Activated CD8-positive, alpha-beta memory T cell treated with anti-CD3 and anti-CD28 coated beads, Interleukin-2, amount 10 ng/mL, durations not matched to agents 7 days and 5 days (primary cell): ENCODE measurements at places on chromosomes 13 and 19. TPM values are rescaled to one million over a fixed set of nuclear protein-coding genes. Genes with fewer than 3 reads are reported as not detected.

APOE gene
- total RNA-seq, result 0.44 TPM

CEACAM5 gene
- not detected for total RNA-seq

MCEMP1 gene
- not detected for total RNA-seq

LCP1 gene
- total RNA-seq, result 1,101 TPM

GRCh38 chr19:17447704-17448130 is 751 bp downstream of the TMEM221 start:
- no peak overlapping the region for H3K4me3 ChIP-seq
- no peaks in the 10 kb centered on the region for H3K36me3 ChIP-seq
- H3K27ac ChIP-seq, result no peak overlapping the region
- H3K27me3 ChIP-seq, result peaks cover 17% of the 10 kb centered on the region

- no peak overlapping the region for H3K4me3 ChIP-seq
- DNase-seq, result no peak
- no peaks in the 10 kb centered on the region for H3K36me3 ChIP-seq
- H3K4me1 ChIP-seq, result peaks cover 13% of the 10 kb centered on the region
Observed at GRCh38 chr13:27972478-27972820, 3.3 kb upstream of the CDX2 start.

DNA sequence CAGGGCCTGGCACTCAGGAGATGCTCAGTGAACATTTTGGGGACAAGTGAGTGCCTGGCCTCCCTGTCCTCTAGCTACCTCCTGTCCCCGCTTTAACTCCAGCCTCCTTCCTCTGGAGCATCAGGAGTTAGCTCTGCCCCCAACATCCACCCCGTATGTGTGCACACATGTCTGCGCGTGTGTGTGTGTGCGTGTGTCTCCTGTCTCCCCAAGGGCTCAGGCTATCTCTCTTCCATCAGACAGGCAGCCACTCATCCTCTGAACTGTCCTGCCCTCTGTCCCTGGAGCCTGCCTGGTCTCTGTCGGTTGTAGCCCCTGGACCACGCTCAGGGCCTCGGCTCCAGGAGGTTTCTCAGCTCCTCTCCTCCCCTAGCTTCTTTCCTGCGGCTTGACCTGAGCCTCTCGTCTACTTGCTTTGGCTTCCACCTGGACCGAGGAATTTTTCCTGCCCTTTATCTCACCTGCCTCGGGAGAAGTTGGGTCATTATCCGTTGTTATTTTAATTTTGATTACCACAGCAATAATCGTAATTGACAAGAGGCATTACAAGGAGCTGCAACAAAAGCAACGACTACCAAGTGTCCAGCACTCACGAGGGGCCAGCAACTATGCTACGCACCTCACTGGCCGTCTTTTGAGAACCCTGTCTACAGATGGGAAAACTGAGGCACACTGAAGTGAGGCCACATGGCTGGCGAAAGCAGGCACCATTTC is 32.0 kb upstream of the ASF1B start:
- H3K36me3 ChIP-seq, result no peaks in the 10 kb centered on the region
- H3K27ac ChIP-seq, result no peak overlapping the region
- H3K4me1 ChIP-seq, result peaks cover 22% of the 10 kb centered on the region
- H3K27me3 ChIP-seq, result no peaks in the 10 kb centered on the region
- H3K4me3 ChIP-seq, result no peak overlapping the region
- no peak for DNase-seq

GRCh38 chr19:28631961-28632360 is 581.0 kb downstream of the UQCRFS1 start:
- H3K27me3 ChIP-seq, result no peaks in the 10 kb centered on the region
- no peak for DNase-seq
- H3K4me3 ChIP-seq, result no peak overlapping the region
- no peak overlapping the region for H3K27ac ChIP-seq

DNA sequence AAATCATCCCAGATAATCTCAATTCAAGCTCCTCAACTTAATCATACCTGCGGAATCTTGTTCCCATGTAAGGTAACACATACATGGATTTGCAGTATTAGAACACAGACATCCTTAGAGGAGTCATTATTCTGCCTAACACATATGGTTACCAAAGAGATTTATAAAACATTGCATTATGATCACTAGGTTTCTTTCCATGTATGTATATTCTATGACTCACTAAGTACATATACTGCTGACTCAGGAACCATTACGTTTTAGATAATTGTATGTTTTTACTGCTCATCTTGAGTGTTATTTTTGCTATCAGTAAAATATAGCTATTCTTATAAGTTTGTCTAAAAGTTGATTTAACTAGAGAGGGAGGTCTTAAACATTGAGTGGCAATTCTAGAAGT is 182.9 kb downstream of the SLITRK6 start:
- no peaks in the 10 kb centered on the region for H3K4me1 ChIP-seq
- H3K27ac ChIP-seq, result no peak overlapping the region
- H3K4me3 ChIP-seq, result no peak overlapping the region
- DNase-seq, result no peak
- no peaks in the 10 kb centered on the region for H3K27me3 ChIP-seq

GRCh38 chr13:52842441-52842840 is 6.0 kb downstream of the PCDH8 start:
- H3K36me3 ChIP-seq, result no peaks in the 10 kb centered on the region
- H3K4me1 ChIP-seq, result peaks cover 6% of the 10 kb centered on the region
- no peak overlapping the region for H3K4me3 ChIP-seq
- H3K27me3 ChIP-seq, result peaks cover 62% of the 10 kb centered on the region
- no peak overlapping the region for H3K27ac ChIP-seq

DNA sequence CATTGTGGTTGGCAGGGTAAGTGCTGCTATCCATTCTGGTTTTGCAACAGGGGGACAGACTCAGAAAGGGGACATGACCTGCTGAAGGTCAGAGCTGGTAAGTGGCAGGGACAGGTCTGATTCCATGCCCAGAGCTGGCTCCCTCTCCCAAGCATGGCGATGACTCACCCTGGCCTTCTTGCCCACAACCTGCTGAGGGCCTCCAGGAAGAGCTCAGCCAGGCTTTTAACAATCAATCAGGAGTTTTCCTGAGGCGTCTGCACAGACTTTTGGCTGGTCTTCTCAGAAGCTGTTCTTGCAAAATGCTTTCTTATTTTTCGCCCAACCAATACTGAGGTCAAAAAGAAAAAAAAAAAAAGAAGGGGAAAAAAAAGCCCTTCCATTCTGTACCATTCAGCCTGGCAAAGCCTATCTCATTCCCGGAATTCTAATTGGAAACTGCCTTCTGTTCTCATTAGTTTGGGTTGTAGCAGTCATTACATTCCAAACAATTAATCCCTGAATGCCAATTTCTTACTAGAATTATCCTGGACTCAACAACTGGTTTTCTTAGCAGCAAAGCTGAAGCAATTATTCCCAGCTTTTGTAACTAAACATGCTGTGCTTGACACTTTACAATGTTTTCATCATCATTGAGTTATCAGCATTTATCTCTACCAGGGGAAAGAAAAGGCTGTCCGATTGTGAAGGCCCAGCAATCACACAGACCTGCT is 17.7 kb downstream of the SIAH3 start:
- H3K27ac ChIP-seq, result no peak overlapping the region
- DNase-seq, result no peak
- H3K27me3 ChIP-seq, result no peaks in the 10 kb centered on the region
- H3K36me3 ChIP-seq, result no peaks in the 10 kb centered on the region

- no peaks in the 10 kb centered on the region for H3K4me1 ChIP-seq
- DNase-seq, result no peak
Observed at GRCh38 chr13:21615427-21615826, 11.5 kb upstream of the MICU2 start.

DNA sequence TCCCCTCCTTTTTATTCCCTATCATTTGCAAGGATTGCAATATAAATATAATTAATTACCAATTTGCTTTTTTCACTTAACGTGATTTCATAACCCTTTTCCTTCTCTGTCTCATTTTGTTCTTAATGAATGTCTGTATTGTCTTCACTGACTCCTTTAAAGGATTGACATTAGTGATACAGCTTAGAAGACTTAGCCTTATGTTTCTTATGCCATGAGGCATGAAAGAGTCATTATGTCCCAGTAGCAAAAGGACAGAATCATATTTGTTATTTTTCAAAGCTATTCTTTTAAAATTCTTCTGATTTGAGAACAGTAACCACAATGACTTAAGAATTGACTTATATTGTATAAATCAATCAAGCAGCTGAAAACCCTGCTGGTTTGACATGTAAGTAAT is 26.2 kb downstream of the SLC10A2 start:
- H3K27me3 ChIP-seq, result no peaks in the 10 kb centered on the region
- no peaks in the 10 kb centered on the region for H3K36me3 ChIP-seq
- no peak overlapping the region for H3K27ac ChIP-seq
- no peak for DNase-seq
- no peaks in the 10 kb centered on the region for H3K4me1 ChIP-seq
